ENCODE measurements at places on chromosomes 13 and 19.

- no peak for DNase-seq
Measured at GRCh38 chr19:48344892-48345291, 18.8 kb downstream of the TMEM143 start.

DNA sequence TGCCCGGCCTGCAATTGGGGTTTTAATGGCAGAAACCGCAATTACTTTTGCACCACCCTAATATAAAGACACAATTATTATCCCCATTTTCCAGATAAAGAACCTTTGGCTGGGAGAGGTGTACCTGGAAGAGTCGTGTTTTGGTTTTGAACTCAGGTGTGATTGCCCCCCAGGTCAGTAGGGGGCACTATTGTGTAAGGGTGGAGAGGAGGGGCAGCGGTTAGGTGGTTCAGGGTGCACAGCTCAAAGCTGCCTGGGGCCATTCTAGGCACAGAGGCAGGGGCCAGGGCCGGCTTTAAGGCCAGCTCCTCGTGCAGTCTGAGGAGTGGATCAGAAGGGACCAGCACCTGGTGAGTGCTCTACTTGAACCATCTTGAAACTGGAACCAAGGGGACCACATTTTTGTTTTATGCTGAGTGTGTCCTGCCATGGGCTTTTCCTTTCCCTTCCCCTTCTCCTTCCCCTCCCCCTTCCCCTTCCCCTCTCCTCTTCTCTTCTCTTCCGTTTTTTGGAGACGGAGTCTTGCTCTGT lies 5.8 kb upstream of the FCGRT start:
- peak; percentile 95 for DNase-seq

GRCh38 chr13:31334547-31334946 lies 134.8 kb downstream of the B3GLCT start:
- no peak for DNase-seq

GRCh38 chr13:35512271-35512920 lies 35.9 kb upstream of the MAB21L1 start:
- DNase-seq = no peak

- no peak for DNase-seq
Measured at GRCh38 chr13:23600100-23600499, 29.9 kb downstream of the TNFRSF19 start.

- DNase-seq = no peak
Measured at GRCh38 chr13:69389899-69390298, 717.7 kb upstream of the ATXN8OS start.

GRCh38 chr13:97108530-97108900 lies 113.6 kb upstream of the MBNL2 start:
- DNase-seq = no peak

- no peak for DNase-seq
Measured at GRCh38 chr13:59356607-59357006, 807.1 kb downstream of the DIAPH3 start.

DNA sequence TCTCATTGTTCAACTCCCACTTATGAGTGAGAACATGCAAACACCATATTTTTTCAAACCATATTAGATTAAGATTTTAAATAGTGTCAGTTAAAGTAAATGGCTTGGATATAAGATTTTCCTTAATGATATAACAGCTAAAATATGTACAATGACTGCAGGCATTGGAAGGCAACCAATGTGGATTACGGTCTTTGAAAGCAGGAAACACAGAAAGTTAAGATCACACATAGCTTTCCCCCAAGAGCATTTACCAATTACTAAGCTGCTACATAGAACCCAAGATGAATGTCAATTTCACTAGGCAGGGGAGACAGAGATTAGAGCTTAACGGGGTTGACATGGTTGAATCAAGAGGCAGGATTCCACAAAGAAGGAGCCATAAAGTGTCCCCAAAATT lies 173.2 kb upstream of the TRPC4 start:
- no peak for DNase-seq

DNA sequence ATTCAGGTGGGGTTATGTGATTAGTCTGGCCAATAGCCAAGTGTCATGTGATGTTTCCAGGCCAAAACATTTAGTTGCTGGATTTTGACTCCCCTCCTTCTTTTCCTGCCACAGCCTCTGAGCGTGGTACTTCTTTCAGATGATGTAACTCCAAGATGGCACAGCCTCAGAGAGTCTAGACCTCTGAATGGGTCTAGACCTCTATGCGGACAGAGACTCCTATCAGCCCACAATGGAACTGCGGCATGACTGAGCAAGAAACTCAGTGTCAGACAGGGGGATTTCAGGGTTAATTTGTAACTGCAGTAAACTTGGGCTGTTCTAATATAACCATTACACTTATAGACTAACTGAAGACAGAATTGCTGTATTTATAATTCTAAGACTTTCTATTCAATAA lies 42.6 kb upstream of the ZDHHC20 start:
- DNase-seq = no peak

DNA sequence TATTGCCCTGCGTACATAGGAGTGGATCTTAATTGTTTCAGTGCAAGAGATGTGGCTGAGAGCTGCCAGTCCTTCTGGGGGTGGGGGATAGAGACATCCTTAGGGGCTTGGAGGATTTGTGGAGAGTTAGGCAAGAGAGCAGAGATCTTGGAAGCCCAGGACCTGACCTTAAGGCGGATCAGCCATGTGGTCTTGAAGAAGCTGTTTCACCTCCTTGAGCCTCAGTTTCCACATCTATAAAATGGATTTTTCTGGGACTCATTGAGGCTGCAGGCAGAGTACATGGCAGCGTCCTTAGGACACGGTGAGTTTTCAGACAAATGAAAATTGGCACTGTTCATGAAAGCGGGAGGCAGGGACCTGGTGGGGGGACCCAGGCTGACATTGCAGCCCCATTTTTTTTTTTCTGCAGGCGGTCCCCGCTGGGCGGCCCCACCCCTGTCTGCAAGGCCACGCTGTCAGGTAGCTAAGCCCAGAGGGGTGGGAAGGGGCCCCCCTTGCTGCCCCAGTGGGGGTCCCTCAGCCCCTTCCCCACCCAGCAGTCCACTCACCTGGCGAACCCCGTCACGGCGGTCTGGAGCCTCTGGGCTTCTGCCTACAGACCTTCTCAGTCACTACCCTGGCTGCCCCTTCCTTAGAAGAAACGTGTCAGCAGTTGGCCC lies 30.0 kb downstream of the PDE4A start:
- no peak for DNase-seq

DNA sequence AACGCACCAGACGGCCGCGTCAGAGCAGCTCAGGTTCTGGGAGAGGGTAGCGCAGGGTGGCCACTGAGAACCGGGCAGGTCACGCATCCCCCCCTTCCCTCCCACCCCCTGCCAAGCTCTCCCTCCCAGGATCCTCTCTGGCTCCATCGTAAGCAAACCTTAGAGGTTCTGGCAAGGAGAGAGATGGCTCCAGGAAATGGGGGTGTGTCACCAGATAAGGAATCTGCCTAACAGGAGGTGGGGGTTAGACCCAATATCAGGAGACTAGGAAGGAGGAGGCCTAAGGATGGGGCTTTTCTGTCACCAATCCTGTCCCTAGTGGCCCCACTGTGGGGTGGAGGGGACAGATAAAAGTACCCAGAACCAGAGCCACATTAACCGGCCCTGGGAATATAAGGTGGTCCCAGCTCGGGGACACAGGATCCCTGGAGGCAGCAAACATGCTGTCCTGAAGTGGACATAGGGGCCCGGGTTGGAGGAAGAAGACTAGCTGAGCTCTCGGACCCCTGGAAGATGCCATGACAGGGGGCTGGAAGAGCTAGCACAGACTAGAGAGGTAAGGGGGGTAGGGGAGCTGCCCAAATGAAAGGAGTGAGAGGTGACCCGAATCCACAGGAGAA lies 1.9 kb downstream of the PPP1R12C start:
- no peak for DNase-seq

DNA sequence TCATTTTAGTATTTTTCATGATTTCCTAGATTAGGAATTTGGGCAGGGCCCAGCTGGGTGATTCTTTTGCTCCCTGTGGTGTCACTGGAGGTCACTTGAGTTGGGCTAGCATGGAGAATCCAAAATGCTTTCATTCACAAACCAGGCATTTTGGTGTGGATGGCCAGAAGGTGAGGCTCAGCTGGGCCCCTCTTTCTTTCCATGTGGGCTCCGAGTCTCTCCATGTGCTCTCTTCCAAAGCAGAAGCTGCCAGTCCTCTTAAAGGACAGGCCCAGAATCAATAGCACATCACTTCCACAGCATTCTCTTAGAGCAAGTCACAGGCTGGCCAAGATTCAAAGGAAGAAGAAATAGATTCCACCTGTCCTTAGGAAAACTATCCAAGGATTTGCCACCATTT lies 21.8 kb upstream of the IGLON5 start:
- DNase-seq = no peak

DNA sequence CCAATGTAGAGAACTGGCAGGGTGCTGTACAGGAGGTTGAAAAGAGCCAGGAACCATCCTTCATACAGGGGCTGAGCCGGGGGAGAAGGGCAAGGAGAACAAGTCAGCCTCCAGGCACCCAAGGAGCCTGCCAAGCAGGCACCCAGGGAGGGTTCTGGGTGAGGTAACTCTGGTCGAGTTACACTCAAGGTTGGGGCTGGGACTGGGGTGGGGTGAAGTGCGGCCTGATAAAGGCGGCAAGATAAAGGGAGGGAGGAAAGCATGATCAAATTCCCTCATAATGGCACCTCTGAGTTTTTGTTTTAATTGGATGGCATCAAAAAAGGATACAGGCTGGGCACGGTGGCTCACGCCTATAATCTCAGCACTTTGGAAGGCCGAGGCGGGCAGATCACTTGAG lies 25.0 kb downstream of the ATP8B3 start:
- no peak for DNase-seq
